ENCODE measurements at places on chromosomes 1 and 21.
A peak's percentile ranks its signal among the peaks of the same experiment; 100 is the strongest.

DNA sequence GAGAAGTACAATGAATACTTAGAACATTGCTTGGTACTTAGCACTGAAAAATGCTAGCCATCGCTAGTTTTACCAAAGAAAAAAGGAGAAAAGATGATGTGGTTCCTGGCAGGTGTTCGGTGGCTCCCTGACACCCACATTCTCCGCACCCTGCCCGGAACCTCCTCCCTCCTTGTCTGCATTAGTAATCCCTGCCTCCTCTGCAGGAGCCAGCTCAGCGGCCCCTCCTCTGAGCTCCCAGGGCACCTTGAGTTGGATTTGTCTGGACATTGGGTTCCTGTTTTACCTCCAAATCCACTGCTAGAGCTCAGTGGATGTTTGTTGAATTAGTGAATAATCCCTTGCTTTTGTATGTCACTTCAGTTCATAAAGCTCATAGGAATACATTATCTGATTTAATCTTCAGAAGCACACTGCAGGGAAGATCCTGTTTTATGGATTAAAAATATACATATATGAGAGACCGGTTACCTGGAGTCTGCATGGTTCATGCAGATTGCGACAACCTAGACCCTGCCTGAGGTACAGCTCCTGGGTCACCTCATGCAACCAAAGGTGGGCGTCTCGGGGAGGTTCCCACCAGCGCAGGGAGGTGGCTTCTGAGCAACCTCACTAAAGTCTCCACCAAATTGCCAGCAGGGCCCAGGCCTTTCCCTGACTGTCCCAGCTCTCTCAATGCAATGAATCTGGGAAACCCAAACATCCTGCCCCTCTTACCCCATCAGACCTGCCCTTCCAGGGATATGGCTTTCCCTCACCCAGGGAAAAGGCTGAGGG is 24.2 kb downstream of the PCAT6 start:
- no peak for DNase-seq

DNA sequence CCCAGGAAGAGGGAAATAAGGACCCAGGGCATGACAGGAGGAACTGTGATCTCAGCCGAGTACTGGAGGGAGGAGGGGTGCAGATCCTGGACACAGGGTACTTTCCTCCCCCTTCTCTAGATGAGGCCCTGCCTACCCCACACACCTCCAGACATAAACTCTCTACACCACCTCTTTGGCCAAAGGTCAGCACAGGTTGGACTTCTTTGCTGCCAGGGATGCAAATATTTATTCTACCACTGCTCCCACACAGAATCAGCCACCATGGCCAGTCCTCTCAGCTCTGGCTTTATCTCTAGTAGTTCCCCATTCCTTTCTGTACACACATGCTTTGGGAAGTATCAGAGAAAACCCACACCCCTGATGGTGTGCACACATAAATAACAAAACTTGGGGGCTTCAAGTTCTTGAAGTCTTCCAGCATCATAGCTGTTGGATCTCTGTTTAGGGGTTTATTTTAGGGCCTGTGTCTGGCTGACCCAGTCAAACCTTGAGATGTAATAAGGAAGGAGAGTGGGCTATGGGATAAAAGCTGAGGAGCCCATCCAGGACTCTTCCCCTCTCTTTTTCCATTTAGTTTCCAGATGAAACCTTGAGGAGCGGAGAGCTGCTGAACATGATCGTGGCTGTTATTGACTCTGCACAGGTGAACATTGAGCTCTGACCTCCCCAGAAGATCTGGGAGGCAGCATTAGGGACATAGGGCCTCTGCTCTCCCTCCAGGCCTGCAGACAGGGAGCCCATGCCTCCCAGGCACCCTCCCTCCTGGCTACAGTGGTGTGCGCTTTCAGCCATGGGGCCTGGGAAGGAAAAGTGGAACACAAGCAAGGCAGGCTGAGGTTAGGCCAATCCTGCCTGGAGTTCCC is 6.7 kb upstream of the SLC27A3 start:
- no peak for DNase-seq

GRCh38 chr1:89901957-89902669 is 81.3 kb downstream of the LRRC8D start:
- DNase-seq: no peak

- DNase-seq: no peak
Observed at GRCh38 chr1:95323123-95323522, 89.1 kb downstream of the RWDD3 start.

DNA sequence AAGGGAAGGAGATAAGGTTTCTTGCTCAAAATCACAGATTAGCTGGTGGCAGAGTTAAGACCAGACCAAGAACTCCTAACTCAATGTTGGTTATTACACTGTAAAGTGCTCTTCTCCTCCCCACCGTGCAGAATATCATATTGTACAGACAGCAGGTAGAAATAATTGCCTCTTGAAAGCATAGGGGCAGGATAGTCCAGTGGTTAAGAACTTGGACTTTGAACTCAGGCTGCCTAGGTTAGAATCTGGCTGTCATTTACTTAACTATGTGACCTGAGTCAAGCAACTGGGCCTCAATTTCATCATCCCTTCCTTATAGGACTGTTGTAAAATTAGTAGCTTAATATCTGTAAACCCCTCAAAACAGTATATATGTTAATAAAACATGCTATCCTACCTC is 114.9 kb upstream of the HIVEP3 start:
- no peak for DNase-seq

DNA sequence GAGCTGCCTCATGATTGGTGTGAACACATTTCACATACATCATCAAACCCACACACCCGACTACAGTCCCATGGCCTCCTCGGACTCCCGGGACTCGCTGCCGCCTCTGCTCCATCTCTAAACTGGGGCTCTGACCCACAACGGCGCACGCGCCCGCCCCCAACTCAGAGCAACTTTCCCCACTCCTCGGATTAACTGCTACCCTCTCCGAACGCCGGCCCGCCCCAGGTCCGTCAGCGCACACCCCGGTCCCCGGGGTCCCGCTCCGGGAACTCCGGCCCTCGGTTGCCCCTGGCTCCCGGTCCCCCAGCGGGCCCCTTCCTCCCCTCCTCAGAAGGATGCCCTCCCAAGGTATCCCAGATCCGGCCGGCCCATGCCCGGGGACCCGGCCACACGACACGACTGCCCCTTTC is 740 bp downstream of the DSTYK start:
- peak; percentile 48 for DNase-seq

DNA sequence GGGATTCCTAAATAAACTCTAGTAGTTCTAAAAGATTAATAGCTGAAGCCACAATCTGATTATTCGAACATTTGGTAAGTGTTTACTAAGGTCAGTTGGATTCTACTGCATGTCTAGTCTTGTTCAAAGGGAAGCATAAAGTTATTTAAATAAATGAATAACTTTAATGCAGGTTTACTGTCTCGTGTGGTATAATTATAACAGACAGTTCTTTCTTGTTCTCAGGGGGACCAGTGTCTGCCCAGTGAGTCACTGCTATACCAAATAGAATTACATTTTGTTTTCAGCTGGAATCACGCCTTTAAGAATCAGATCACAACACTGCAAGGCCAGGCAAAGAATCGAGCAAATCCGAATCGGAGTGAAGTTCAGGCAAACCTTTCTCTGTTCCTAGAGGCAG is 45.1 kb downstream of the SMG7 start:
- no peak for DNase-seq

DNA sequence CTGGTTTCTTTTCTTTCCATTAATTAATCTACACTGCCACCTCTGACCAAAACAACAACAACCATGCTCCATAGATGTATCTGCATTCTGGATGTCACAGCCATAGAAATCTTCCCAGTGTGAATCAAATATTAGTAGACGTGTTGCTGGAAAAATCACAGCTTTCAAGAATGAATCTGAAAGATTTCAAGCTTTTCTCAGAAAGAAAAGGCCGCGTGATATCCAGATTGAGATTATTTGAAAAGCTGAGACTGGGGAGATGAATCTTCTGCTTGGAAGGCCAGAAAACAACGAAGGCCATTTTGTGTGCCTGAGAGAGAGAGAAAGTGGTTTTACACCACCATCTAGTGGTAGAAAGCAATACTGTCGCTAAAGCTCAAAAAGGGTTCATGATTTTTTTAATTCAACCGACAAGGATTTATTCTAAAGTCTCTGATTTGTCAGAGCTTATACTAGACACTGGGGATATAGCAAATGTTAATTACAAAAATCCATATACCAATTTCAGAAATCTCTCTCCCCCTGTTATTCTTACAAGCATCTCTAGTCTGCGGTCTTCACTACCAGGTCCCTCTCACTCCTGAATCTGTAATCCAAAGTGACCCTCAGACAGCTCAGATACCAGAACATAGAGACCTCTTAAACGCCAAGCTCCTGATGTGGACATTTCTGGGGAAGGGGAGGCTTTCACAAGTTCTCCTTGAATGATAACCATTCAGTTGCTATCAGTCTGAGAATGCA is 87.5 kb upstream of the SGIP1 start:
- DNase-seq: no peak

- DNase-seq: no peak
Observed at GRCh38 chr21:27114111-27114510, 147.2 kb upstream of the ADAMTS5 start.

All from activated CD4-positive, CD25-positive, alpha-beta regulatory T cell treated with anti-CD3 and anti-CD28 coated beads, Interleukin-2, amount 50 U/mL, for 72 hours (primary cell).